Effector memory CD4-positive, alpha-beta T cell (primary cell): ENCODE measurements at places on chromosomes 4 and X.
A peak's percentile ranks its signal among the peaks of the same experiment; 100 is the strongest.

DNA sequence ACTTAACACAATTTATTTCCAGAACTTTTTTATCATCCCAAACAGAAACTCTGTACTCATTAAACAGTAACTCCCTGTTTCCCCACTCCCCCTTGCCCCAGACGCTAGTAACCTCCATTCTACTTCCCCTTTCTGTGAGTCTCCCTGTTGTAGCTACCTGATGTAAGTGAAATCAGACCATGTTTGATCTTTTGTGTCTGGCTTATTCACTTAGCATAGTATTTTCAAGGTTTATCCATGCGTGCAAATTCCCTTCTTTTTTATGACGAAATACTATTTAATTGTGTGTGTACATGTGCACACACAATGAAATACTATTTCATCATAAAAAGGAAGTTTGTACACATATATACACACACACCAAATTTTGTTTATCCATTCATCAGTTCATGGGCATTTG lies 5.2 kb downstream of the PKD2 start:
- no peak for DNase-seq

DNA sequence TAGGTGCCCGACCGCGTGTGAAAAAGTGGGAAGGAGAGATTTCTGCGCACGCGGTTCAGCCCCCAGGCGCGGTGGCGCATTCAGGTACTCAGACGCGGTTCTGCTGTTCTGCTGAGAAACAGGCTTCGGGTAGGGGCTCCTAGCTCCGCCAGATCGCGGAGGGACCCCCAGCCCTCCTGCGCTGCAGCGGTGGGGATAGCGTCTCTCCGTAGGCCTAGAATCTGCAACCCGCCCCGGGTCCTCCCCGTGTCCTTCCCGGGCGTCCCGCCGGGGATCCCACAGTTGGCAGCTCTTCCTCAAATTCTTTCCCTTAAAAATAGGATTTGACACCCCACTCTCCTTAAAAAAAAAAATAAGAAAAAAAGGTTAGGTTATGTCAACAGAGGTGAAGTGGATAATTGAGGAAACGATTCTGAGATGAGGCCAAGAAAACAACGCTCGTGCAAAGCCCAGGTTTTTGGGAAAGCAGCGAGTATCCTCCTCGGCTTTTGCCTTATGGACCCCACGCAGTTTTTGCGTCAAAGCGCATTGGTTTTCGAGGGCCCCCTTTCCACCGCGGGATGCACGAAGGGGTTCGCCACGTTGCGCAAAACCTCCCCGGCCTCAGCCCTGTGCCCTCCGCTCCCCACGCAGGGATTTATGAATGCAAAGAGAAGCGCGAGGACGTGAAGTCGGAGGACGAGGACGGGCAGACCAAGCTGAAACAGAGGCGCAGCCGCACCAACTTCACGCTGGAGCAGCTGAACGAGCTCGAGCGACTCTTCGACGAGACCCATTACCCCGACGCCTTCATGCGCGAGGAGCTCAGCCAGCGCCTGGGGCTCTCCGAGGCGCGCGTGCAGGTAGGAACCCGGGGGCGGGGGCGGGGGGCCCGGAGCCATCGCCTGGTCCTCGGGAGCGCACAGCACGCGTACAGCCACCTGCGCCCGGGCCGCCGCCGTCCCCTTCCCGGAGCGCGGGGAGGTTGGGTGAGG lies 3.7 kb downstream of the SHOX start:
- no peak for DNase-seq

DNA sequence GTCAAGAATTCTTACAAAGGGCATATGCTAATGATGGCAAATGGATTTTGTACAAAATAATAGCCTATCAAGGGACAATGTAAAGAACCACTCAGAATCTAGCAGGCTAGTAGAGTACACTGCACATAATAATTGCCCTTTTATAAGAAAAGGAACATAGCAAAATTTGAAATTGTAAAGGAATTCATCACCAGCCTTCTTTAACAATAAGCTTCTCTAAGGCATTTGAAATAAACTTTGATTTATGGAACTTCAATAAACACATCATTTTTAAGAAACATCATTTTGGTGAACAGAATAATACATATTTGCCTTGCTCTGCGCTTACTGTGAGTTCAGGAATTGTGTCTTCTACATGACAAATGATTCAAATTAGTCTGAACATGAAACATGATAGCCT lies 9.7 kb upstream of the ATP10D start:
- no peak for DNase-seq

GRCh38 chr4:115042496-115042895 lies 70.9 kb downstream of the NDST4 start:
- DNase-seq, result no peak

GRCh38 chr4:25901030-25901430 lies 13.0 kb upstream of the SMIM20 start:
- no peak for DNase-seq

DNA sequence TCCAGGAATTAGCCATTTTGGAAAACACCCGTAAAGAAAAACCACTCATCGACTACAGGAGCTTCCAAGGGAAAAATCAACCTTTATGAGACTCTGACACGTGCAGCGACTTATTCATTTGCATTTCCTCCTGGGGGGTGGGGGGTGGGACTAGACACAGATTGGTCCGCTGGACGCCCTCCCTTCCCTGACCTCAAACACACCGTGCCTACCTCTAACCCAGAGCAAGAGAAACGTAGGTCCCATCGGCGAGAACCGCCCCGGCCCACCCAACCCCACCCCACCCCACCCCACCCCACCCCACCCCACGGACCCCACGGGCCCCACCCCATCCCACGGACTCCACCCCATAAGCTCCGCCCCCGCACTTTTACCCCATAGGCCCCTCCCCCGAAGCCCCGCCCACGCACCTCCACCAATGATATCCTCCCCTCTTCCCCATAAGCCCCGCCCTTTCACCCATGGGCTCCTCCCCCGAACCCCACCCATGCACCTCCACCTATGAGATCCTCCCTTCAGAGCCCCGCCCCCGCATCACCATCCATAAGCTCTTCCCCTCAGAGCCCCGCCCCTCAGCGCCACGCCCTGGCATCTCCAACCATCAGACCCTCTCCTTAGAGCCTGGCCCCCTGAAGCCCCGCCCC lies 1.1 kb downstream of the GTPBP6 start:
- no peak for DNase-seq

GRCh38 chrX:386239-386767 lies 404 bp downstream of the PPP2R3B start:
- DNase-seq, result no peak

- no peak for DNase-seq
Observed at GRCh38 chrX:153883163-153883843, 2.7 kb downstream of the L1CAM start.

DNA sequence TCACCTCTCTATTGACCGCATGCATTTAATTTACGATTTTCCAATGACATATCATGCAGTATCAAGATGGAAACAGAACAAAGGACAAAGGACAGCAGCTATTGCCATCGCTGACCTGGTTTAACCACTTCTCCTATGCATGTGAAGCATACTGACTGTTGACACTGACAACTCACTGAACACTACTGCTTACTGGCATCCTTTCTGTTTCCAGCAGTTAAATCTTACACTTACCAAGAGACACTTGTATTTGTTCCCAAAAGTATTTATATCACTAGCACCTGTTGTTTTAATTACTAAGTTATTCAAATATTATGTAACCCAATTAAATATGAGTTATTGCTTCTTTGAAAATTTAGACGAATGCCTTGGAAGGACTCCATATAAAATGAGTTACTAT lies 176.7 kb downstream of the PDGFC start:
- no peak for DNase-seq

GRCh38 chr4:174277433-174277832 lies 6.0 kb downstream of the FBXO8 start:
- no peak for DNase-seq

DNA sequence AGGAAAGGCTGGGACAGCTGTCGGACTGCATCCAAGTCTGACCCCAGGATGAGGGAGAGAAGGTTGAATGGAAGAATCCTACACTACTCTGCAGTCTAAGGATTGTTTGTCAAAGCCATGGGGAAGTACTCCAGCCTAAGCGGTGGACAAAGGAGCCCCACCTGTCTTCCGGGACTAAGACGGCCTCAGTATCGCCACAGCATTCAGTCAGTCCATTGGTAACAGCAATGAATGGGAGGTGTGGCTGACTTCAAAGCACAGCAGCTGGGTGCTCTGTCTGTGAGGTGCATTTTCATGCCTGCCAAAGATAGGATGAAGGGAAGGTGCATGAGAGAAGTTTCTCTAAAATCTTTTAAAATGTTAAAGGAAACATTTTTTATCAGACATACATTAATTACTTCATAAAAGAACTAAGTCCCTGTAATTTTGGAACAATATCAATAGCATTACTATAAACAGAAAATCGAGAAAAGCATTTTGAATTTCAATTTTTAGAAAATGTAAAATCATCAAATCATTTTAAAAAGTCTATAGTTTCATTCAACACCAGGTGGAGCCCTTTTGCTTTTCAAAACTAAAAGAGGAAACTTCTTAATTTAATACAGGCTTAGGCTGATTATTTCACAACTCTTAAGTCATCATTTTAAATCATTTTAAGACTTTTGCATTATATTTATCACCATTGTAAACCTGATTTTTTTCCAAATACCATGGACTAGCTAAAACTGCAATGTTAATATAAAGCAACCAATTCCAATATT lies 27.6 kb upstream of the INTU start:
- no peak for DNase-seq

GRCh38 chrX:15749642-15750610 lies 11.9 kb downstream of the CA5B start:
- peak; percentile 11 for DNase-seq

- DNase-seq, result no peak
Observed at GRCh38 chr4:186068581-186069348, at the start of gene TLR3. TSS of gene TLR3 (plus strand) at chr4:186069156. CDS start at chr4:186076620, 7,464 bp downstream.

DNA sequence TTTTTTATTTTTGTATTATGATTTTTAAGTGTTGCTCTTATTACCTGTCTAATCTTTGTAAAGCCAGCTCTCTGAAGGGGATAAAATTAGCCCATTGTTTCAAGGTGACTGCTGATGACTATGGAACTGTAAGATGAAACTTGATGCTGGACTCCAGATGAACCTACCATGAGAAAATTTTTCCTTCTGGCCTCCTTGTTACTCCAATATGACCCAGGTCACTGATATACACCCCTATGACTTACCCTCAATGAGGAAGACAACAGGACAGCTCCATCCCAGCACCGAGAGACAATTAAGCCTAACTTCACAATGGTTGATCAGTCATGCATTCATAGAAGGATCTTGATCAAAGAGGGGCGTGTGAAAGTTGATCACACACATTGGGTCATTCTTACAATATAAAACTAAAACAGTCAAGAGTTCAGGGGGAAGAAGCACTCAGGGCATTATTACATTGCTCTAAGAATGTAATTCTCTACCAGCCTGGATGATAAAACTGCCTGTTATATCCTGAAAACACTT lies 230.8 kb upstream of the AGTR2 start:
- no peak for DNase-seq

DNA sequence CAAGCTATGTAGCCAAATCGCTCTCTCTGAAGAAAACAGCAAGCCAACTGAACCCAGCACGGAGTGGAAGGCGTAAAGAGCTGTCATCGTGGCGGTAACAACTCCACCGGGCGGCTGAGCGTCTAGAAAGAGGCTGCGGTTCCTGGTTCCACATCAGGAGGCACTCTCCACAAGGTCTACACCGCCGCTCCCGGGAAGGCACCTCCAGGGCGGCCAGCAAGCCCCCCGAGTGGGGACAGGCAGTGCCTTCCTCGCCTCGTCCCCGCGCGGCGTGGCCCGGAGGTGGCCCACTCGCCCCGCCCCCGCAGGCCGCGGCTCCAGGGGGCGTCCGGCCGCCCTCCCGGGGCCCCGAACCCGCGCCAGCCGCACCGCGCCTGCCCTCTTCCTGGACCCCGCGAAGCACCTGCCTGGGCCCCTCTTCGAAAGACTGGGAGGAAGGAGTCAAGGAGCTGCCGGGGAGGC lies 755 bp downstream of the KLHL8 start:
- DNase-seq, result peak; percentile 33

DNA sequence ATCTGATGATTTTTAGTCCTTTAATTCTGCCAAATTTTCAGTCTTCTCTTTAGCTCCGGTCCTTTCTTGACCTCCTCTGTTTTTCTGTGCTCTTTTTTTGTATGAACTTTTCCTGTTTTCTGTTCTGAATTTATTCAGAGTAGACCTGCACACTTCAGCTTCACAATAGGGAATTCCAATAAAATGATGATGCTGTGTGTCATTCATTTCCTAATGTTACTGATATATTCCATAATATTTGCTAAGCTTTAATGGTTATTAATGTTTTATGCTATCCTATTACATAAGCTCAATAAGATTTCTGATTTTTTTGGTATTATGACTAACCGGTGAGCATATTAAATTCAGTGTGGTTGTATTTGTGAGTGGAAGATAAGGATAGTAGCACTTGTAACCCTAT lies 13.9 kb upstream of the MAD2L1 start:
- DNase-seq, result no peak

- no peak for DNase-seq
Observed at GRCh38 chr4:108831886-108832285, 69.0 kb upstream of the ETNPPL start.

GRCh38 chr4:181701894-181702293 lies 541.3 kb upstream of the TENM3 start:
- no peak for DNase-seq

- no peak for DNase-seq
Observed at GRCh38 chr4:87489678-87490077, 39.5 kb downstream of the SPARCL1 start.

GRCh38 chr4:113759696-113760093 lies 1.8 kb downstream of the CAMK2D start:
- no peak for DNase-seq

- DNase-seq, result no peak
Observed at GRCh38 chrX:10579112-10580011, 41.0 kb downstream of the MID1 start.

DNA sequence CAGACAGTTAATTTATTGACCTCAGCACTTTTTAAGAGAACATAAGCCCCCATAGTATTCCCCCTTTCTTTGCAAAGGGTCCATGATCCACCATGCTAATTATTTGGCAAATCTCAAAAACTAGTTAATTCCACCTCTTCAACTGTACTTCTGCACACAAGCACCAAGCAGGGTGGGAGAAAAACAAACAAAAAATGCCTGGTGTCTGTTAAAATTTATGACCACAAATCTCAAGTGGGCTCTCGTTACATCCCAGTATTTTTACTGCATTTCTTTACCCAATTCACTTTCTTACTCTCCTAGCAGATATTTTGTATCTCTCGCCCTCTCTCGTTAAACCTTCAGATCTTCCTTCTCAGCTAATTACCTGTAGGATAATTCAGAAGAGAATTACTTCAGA lies 6.1 kb downstream of the ARSJ start:
- no peak for DNase-seq

- no peak for DNase-seq
Observed at GRCh38 chr4:174358410-174358809, 74.7 kb downstream of the CEP44 start.

GRCh38 chr4:30399476-30399875 lies 320.7 kb upstream of the PCDH7 start:
- DNase-seq, result no peak

GRCh38 chr4:140223056-140223810 lies 69.2 kb upstream of the MAML3 start:
- DNase-seq, result no peak

GRCh38 chrX:72095370-72095769 lies 36.3 kb downstream of the RTL5 start:
- DNase-seq, result no peak

- no peak for DNase-seq
Observed at GRCh38 chrX:15745179-15745578, 7.1 kb downstream of the CA5B start.

GRCh38 chr4:152655272-152656129 lies 24.3 kb downstream of the TMEM154 start:
- DNase-seq, result no peak
